Cerebellum (tissue), 4 donors: ENCODE measurements at places on chromosomes 12 and 14. TPM values are rescaled to one million over a fixed set of nuclear protein-coding genes. Genes with fewer than 3 reads are reported as not detected.
A peak's percentile ranks its signal among the peaks of the same experiment; 100 is the strongest.

CLEC2A gene
- not detected for total RNA-seq

DNA sequence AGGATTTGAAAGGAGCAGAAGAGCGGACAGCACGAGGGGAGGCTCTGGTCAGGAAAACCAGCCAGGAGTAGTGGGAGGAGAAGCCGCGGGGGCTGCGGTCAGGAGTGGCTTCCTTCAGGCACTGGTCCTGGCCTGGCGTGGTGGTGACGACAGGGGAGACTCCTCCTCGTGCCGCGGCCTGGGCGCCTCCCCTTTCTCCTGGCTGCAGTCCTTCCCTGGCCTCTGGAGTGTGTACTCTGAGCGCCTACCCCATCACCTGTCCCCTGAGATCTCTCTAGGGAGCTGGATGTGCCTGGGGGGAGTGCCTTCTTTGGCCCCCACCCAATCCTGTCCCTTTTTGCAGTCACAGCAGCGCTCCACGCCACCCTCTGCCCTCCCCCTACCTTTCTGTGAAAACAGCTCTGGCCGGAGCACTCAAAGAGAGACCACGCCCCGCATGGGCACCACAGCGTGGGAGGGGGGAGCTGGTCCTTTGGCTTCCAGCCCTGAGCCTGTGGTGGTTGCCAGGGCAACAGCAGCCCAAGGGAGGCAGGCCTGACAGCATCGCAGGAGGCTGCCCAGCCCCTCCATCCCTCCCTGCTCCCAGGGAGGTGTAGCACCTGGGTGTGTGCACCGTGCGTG is 125.9 kb downstream of the CALM1 start:
- peak; percentile 73 for DNase-seq

MMP17 gene
- total RNA-seq: 15.3 TPM

- DNase-seq: no peak
These were observed 48.6 kb downstream of the ISCA2 start for GRCh38 chr14:74542056-74542685.

DNA sequence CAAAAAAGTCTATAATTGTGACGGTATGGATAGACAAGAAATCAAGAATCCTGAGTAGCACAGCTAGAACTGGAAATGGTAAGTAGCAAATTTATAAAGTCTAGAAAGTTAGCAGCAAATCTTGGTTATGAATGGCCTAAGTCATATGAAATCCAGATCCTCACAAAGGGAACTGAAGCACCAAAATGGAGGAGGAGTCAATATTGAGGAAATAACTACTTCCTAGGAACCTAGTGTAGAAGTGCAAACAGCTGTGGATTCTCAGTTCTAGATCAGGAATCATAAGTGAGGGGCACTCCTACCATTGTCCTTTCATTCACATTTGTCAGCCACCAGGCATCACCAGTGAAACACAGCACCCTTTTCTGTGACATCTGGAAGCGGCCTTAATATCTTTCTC is 202.2 kb upstream of the DCN start:
- DNase-seq: no peak

DNA sequence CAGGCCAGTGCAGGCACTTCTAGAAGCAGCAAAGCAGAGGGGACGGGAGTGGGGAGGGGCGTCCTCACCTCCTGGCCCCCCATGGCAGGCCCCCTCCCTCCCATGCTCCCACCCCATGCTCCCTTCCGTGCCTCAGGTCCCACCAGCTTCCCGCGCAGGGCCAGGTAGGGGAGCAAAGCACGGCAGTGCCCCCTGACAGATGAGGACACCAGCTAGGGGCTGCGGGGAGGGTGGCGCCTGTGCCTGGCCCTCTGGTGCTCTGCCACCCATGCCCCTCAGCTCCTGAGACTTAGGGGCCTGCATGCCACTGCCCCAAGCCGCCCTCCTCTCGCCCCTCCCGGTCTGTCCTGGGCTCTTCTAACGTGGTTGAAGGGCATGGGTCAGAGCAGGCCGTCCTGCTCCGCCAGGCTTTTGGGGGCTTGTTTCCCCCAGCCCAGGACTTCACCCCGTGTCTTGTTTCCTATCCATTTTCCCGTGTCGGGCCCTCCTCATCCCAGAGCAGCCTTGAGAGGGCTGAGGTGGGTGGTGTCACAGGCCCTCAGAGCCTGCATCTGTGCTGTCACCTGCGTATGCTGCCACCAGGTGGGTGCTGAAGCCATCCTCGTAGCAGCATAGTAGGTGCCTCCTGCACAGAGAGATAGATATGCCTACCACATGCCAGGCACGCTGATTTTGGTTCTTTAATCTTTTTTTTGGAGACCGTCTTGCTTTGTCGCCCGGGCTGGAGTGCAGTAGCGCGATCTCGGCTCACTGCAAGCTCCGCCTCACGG is 10.2 kb downstream of the TRMT61A start:
- DNase-seq: no peak

- DNase-seq: peak; percentile 70
These were observed 168.9 kb downstream of the VRK1 start for GRCh38 chr14:96965885-96966595.

GRCh38 chr12:63752283-63752682 is 27.4 kb upstream of the RXYLT1 start:
- no peak for DNase-seq
